Vagina (tissue), 2 donors: ENCODE measurements at places on chromosomes 16 and 17. TPM values are rescaled to one million over a fixed set of nuclear protein-coding genes. Genes with fewer than 3 reads are reported as not detected.

DNA sequence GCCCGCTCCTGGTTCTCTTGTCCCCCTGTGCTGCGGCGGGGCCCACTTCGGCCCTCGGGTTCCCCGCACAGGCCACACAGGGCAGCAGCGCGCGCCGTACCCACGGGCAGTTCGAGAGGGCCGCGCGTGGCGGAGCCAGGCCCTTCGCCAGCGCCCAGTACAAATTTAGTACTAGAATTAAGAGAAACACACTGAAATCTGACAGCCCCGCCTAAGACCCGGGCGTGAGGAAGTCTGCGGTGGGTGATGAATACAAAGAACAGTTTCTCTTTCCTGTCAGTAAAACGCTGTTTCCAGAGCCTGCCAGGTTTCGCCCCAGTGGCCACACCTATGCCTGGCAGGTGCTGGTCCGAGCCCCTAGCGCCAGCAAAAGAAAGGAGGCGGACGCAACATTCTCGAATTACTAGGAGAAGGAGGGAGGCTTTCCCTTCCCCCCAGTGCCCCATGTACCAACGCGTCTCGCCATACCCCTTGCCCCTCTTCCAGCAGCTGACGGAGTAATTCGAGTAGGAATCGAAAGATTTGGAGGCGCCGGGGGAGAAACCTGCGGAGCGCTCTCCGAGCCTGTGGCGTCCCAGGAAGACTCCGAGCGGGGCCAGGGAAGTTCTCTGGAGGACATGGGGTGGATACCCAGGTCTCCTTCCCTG is 591 bp upstream of the SLFN5 start:
- no peak for DNase-seq
- H3K27ac ChIP-seq: peak overlapping the region; percentile 99
- peaks cover 44% of the 10 kb centered on the region for H3K4me1 ChIP-seq
- no peaks in the 10 kb centered on the region for H3K36me3 ChIP-seq
- H3K27me3 ChIP-seq: no peaks in the 10 kb centered on the region

TP53TG3F gene
- total RNA-seq: not detected

DNA sequence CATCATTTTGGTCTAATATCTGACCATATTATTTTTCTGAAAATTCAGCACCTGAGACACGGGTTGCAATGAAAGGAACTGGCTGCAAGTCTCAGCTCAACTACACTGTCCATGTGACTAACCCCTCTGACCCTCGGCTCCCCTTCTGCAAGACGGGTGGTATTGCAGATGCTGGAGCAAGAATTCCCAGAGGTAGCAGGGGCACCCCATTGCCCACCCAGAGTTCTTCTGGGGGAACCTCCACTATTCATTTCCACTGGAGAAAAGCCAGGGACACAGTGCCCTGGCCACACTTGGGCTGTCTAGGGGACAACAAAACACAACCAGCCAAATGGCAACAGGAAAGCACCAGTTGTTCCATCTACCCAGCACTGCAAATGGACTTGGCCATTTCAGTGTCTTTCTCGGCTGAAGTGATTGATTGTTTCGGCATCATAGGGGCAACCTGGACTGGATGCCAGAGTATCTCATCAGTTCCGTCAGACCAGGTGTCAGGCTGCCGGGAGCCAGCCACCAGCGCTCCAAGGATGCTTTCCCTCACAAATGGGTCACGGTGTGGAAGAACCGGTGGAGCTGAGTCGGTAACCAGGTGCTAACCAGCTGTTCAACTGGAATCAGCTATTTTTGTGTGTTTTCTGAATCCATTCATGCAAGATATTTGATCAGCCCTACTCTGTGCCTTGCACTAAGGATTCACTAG is 58.1 kb downstream of the C16orf78 start:
- H3K4me1 ChIP-seq: no peaks in the 10 kb centered on the region
- no peaks in the 10 kb centered on the region for H3K36me3 ChIP-seq
- no peak for DNase-seq
- H3K27me3 ChIP-seq: no peaks in the 10 kb centered on the region
- no peak overlapping the region for H3K4me3 ChIP-seq

AANAT gene
- total RNA-seq: not detected

- H3K27me3 ChIP-seq: no peaks in the 10 kb centered on the region
- peaks cover 51% of the 10 kb centered on the region for H3K4me1 ChIP-seq
- no peaks in the 10 kb centered on the region for H3K36me3 ChIP-seq
- DNase-seq: no peak
- H3K27ac ChIP-seq: peak overlapping the region; percentile 38
These were observed 31.6 kb upstream of the ERN1 start for GRCh38 chr17:64161380-64162176.

DNA sequence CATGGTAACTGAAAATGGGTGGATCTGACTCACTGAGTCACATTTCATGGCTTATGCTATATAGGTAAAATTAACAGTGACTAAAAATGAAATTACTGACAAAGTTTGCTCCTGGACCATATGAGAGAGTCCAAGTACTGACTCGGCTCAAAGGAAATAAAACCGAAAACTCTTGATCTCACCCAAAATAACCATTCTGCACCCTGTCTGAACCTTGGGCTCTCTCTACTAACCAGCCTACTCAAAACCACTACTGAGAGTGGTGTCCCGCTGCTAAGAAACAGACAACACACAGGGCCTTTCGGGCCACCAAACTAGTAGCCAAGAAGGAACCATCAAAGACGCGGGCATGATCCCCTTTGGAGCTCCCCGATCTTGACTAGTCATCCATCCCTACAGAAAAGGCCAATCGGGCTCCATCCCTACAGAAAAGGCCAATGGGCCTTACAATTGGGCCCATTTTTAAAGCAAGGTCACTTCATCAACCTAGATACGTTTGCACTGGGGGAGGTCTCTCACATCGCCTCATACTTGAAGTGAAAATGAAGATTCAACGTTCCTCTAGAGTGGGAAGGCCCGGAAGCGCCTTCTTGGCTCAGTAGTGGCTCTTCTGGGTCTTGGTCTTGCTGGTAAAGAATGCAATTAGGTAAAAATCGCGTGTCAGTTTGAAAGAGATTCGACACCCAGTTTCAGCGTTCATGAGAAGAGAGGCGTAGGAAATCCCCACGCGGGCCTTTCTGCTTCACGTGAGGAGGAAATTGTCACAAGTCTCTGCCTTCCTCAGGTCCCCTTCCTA is 720 bp upstream of the ZPBP2 start:
- DNase-seq: no peak
- H3K4me1 ChIP-seq: peaks cover 8% of the 10 kb centered on the region
- peaks cover 6% of the 10 kb centered on the region for H3K27me3 ChIP-seq
- H3K27ac ChIP-seq: no peak overlapping the region
- no peak overlapping the region for H3K4me3 ChIP-seq

EFNB3 gene
- total RNA-seq: 2.7 TPM

- no peak for DNase-seq
- no peaks in the 10 kb centered on the region for H3K27me3 ChIP-seq
- no peak overlapping the region for H3K27ac ChIP-seq
- no peak overlapping the region for H3K4me3 ChIP-seq
- H3K4me1 ChIP-seq: no peaks in the 10 kb centered on the region
These were observed 14.7 kb downstream of the PMM2 start for GRCh38 chr16:8812162-8812843.

GRCh38 chr16:4831616-4832015 is 15.5 kb downstream of the GLYR1 start:
- no peaks in the 10 kb centered on the region for H3K27me3 ChIP-seq
- no peak overlapping the region for H3K27ac ChIP-seq
- H3K4me1 ChIP-seq: no peaks in the 10 kb centered on the region
- no peak for DNase-seq

- no peaks in the 10 kb centered on the region for H3K36me3 ChIP-seq
- no peak overlapping the region for H3K4me3 ChIP-seq
- DNase-seq: no peak
- H3K27ac ChIP-seq: no peak overlapping the region
These were observed 76.9 kb upstream of the ZFHX3 start for GRCh38 chr16:73124665-73125375.

GRCh38 chr16:78045865-78046581 is 23.7 kb downstream of the CLEC3A start:
- no peak overlapping the region for H3K4me3 ChIP-seq
- H3K36me3 ChIP-seq: no peaks in the 10 kb centered on the region
- H3K27ac ChIP-seq: no peak overlapping the region
- no peak for DNase-seq
- no peaks in the 10 kb centered on the region for H3K4me1 ChIP-seq

TNFSF13 gene
- total RNA-seq: 20.1 TPM

DNA sequence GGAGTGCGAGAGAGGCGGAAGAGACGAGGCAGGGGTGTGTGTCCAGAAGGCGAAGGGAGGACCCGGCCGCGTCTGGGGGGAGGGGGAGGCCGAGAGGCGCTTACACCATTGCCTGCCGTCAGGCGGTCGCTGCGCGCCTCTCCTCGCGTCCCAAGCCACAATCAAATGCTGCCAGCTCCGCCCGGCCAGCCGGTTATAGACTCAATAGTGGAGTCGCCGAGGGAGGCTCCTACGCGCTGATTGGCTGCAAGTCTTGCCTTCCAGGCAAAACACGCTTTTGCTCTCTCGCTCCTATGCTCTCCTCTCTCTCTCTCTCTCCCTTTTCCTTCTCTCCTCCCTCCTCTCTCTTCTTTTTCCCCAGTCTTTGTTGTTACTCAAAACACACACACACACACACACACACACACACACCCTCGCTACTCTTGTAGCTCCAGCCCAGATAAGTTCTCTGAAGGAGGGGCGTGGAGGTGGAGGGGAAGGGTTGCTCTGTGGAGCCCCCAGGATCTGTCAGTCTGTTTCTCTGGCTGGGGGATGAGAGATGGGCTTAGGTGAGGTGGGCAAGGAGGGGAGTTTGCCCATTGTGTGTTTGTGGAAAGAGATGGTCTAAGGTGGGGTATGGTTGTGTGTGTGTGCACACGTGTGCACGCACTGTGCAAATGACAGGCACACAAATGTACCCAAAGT is at the start of gene DLX3:
TSS of gene DLX3 (minus strand) at position 170 of the 684 bp plus-strand sequence. CDS start 226 bp downstream, outside the sequence.
- no peak for DNase-seq
- H3K4me1 ChIP-seq: peaks cover 34% of the 10 kb centered on the region
- no peaks in the 10 kb centered on the region for H3K36me3 ChIP-seq
- H3K27ac ChIP-seq: peak within 1 kb of the TSS; percentile 4
- H3K27me3 ChIP-seq: no peaks in the 10 kb centered on the region
- H3K4me3 ChIP-seq: peak within 1 kb of the TSS; percentile 39

BRIP1 gene
- 0.98 TPM for total RNA-seq

DNA sequence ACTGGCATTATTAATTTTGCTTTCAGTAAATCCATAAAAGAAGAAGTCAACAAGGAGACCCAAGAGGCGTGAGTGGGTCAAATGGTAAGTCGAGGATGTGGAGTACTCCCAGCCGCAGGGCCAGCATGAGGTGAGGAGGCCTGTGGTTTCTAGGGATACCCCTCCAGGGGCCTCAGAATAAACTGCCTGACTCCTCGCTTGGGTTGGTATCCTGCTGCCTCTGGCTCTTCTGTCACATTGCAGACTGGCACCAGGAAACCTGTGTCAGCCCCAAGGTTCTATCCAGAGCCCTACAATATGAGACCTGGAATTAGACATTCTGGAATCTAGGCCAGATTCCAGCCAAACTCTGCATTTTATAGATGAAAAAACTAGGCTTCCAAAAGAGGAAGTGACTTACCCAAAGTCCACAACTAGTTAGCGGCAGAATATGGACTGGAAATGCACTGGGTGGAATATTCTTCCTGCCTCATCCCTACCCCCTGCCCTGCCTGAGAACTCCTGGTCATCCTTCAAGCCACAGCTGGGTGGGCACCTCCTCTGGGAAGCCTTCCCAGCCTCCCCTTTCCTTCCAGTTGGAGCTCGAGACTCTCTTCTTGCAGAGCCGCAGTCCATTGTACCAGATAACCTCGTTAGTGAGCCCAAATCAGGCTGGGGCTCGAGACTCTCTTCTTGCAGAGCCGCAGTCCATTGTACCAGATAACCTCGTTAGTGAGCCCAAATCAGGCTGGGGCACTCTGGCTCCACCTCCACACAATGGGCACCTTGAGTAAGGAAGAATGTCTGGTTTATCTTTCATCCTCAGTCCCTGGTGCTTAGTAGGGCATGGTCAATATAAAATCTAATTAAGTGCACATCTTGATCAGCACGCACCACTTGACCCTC is 22.6 kb downstream of the C17orf67 start:
- peaks cover 6% of the 10 kb centered on the region for H3K4me1 ChIP-seq
- no peak overlapping the region for H3K4me3 ChIP-seq
- no peaks in the 10 kb centered on the region for H3K27me3 ChIP-seq

- peaks cover 36% of the 10 kb centered on the region for H3K4me1 ChIP-seq
- no peaks in the 10 kb centered on the region for H3K27me3 ChIP-seq
- H3K4me3 ChIP-seq: peak overlapping the region; percentile 90
- H3K36me3 ChIP-seq: no peaks in the 10 kb centered on the region
- DNase-seq: no peak
These were observed 696 bp upstream of the PSMC5 start for GRCh38 chr17:63826468-63827001.

DNA sequence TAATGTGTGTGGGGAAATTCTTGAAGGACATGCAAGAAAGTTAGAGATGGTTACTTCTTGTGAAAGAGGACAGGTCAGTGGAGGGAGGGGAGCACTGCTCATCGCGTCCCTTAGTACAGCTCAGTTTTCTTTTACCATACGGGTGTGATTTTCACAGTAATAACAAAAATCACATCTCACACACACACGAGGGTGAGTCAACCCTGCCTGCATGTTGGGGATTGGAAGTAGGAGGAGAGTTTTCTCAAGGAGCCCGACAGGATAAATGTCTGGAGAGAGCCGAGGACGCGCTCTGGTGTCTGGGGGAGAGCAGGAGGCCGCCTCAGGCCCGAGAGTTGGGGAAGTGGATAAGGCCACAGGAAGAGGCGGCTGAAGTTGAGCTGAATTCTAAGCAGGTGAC is 16.4 kb downstream of the PLCD3 start:
- DNase-seq: no peak
- no peaks in the 10 kb centered on the region for H3K27me3 ChIP-seq
- no peak overlapping the region for H3K27ac ChIP-seq
- H3K36me3 ChIP-seq: no peaks in the 10 kb centered on the region
- H3K4me1 ChIP-seq: peaks cover 13% of the 10 kb centered on the region

DNA sequence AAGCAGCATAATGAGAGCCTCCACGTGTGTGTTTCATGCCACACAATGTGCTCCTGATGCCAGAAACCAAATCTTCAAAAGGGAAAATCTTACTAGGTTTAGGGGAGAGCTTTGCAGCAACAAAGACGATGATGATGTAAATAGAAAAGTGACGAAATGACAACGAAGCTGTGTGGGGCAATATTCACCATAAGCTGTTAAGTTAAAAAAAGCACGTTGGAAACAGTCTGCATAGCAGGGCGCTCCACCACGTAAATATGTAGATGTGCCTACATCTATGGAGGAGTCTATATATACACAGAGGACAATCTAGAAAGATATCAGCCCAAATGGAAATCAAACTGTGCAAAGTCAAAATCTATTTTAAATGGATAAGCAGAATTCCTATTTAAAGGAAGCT is 61.0 kb downstream of the RPH3AL start:
- no peak overlapping the region for H3K27ac ChIP-seq
- no peak overlapping the region for H3K4me3 ChIP-seq
- H3K36me3 ChIP-seq: no peaks in the 10 kb centered on the region
